ENCODE measurements at places on chromosomes 5 and 9.

GRCh38 chr9:107982001-107982400 is 492.4 kb upstream of the KLF4 start:
- DNase-seq, result no peak

GRCh38 chr5:87300744-87301143 is 33.1 kb downstream of the RASA1 start:
- DNase-seq, result peak; percentile 69

DNA sequence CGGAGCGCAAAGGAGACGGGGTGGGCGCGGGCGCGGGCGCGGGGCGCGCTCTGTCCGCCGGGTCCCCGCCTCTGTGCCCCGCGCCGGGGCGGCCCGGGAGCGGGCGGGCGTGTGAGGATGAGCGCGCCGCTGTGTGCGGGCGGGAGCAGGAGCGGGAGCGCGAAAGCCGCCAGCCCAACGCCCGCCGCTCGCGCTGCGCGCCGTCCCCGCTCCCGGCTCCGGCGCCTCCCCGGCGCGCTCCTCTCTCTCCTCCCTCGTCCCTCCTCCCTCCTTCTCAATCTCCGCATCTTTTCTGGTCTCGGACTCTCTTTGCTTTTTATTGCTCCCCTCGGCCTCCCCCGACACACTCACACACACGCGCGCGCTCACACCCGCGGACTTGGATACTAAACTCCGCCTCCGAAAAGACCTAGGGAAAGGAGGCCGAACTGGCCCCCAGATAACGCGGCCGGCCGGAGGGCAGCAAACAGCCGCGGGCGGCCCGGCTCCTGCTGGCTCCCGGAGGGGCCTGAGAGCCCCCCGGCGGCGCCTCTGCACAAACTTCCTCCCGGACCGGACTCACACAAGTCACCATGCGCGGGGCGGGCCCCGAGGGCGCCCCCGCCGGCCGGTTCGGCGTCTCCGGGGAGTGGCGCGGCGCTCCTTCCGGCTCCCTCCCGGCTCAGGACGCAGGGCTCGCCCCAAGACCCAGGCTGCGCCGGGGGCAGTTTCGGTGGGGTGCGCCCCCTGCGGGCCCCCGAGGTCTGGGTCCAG is at the start of gene FIBCD1:
FIBCD1 (minus strand) TSS at position 596 of the 753 bp plus-strand sequence. CDS start 640 bp downstream, outside the sequence.
- DNase-seq, result peak; percentile 66

- no peak for DNase-seq
Measured at GRCh38 chr5:1374030-1374678, 29.3 kb upstream of the CLPTM1L start.

DNA sequence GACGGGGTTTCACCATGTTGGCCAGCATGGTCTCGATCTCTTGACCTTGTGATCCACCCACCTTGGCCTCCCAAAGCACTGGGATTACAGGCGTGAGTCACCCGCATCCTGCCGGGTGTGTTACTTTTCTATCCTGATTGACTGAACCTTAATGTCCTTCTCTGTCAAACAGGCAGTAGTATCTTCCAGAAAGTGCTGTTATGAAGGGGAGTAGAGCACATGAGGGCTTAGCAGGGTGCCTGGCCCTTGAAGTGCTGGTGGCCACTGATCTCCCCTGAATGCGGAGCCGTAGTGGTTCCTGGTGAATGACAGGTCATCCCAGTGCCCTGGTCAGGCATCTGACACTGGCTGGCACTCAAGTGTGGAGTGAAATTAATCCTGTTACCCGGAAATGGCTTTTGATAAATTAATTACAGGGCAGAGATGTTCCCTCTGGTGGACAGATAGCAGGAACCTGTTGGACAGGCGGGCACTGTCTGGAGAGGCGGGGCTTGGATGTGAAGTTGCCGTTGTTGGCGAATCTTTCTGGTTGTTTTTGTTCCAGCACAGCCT is 28.4 kb downstream of the PRRC2B start:
- peak; percentile 40 for DNase-seq

DNA sequence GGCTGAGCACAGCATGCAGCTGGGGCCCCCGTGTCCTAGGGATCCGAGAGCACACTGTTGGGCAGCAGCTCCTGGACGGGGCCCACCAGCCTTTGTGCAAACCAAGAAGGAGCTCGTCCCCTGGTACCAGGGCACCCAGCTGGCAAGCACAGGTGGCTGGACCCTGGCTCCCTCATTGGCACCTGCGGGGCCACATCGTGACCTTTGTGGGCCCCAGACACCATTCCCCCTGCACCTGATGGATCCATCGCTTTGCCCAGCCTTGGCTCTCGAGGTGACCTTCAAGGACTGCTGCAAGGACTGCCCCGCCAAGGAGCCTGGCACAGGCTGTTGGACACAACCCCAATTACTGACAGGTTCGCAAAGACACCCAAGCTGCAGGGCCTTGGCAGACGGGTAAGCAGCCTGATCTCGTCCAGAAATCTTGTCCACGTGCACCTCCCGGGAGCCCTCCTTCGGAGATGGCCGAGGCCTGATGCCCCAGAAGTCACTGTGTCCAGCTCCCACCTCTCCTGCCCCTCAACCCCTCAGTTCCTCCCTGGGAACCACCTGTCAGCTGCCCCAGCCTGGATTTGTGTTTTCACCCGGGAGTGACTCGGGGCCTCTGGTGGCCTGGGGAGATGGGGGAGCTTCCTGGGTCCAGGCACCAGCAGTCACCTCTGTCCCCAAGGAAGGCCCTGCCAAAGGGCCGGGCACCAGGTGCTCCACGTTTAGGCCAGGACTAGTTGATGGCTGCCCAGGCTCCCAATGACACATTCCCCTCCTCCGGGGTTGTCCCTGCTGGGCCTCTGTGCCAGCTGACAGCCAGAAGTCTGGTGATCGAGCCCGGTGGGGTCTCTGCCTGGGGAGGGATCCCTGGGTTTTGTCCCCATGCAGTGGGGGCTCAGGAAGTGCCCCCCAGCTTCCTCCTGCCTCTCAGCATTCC is 137.1 kb upstream of the PPP1R26 start:
- no peak for DNase-seq

GRCh38 chr5:107806271-107806670 is 135.5 kb upstream of the EFNA5 start:
- no peak for DNase-seq

- DNase-seq, result no peak
Measured at GRCh38 chr9:94713436-94714215, 12.9 kb upstream of the AOPEP start.

DNA sequence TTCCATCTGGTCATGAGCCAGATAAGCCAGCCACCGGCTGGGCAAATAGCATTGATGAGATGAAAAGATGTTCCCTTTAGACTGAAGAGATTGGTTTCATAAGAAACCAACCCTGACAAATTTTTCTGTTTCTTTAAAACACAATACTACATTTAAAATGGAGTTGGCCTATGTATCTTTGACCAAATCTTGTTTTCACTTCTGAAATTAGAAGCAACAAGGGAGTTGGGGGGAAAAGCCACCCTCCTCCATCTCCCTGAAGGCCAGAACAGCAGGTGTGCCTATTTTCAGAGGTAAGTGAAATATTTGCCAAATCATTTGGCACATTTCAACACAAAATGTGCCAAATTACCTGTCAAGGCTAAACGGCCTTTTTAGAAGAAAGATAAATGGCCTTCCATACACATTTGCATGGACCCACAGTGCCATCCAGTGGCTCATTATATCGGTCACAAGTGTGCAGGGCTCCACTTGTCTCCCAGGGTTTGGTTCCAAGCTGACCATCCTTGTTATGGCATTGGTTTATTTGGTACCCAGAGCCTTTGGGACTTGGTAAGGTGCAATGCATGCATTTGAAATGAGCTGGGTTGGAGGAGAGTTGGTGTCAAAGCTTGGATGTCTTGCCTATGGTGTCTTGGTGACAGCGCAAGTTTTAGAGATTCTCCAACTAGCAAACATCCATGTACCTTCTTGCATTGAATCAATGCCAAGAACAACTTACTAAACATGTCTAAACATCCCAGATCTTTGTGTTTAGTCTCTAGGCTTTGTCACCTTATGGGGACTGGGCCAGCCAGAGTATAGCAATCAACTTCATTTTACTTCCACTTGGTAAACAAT is 372.0 kb upstream of the KIF2A start:
- peak; percentile 70 for DNase-seq

DNA sequence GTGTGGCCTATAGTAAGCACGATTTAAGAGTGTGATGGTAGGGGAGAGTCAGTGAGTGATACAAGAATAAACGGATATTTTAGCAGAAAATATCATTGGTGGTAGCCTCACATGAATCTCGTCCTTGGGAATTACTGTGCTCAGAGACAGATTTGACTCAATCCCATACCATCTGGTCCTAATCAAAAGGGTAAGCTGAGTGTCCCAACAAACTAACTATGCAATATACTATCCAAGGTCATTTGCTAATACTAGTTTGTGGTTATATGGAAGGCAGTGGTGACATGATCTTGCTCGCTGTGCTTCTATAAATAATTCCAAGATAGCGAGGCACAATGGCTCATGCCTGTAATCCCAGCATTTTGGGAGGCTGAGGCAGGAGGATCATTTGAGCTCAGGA is 103.2 kb downstream of the TRPM6 start:
- DNase-seq, result no peak

DNA sequence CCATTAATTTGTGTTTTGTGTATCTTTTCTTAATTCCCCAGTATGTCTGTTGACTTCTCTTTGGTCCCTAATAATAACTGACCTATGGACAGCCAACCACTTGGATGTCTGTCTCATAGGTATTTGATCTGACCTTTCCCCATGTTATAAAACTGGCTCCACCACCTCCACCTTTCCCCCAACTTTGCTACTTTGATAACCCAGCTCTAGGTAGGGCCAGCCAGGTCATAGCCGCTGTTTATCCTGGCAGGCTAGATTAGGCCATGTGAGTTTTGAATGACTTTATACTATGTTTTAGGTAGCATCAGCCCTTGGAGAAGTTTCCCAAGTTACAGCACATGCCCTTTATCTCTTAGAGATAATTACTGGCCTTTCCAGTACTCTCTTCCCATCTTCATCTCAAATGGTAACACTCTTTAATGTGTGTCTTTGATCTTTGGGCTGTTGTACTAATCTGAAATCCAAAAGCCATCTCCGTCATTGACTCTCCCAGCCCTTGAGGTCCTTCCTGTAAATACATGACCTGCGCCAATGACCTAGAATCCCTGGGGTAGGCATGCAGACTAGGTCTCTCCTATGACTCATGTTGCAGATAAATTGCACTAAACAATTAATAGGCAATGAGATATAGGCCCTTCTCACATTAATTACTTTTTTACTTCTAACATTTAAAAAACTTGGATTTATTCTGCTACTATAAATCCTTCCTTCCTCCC is 152.6 kb downstream of the CD180 start:
- DNase-seq, result no peak

GRCh38 chr9:79769476-79770275 is 197.9 kb downstream of the TLE4 start:
- no peak for DNase-seq

- peak; percentile 51 for DNase-seq
Measured at GRCh38 chr5:18745988-18746615, 1111.8 kb downstream of the TAF11L14 start.

DNA sequence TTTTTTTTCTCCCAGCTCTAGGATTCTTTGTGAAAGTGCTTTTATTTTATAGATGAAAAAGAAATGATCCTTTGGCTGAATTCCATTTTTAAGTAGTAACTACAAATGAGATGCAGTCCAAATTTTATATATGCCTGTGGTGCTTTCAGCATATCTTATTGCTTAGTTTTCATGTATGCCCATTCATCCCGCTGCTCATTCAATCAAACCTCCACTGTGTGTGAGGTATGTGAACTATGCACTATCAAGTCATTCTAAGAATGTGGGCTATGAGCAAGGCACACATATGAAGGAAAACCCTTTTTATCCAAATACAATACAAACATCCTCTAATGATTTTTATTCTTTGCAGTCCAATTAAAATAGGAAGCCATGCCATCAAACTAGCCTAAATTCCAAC is 1069.1 kb upstream of the DMAC1 start:
- DNase-seq, result no peak

GRCh38 chr5:150502106-150502505 is 5.8 kb upstream of the NDST1 start:
- DNase-seq, result no peak

DNA sequence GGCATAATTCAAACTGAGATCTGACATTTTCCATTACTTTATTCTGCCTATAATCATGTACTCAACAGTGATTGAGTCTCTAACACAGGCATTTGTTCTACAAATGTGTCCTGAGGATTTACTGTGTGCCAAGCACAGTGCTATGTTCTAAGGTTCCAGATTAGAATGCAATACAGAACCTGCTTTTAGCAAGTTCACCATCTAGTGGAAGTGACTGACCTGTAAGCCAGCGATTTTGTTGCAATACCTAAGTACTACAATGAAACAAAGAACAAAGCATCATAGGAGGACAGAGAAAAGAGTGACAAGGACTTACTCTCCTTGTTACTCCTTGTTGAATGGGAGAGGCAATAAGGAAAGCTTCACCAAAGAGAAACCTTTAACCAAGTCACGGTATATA is 348.1 kb downstream of the ELAVL2 start:
- DNase-seq, result no peak

DNA sequence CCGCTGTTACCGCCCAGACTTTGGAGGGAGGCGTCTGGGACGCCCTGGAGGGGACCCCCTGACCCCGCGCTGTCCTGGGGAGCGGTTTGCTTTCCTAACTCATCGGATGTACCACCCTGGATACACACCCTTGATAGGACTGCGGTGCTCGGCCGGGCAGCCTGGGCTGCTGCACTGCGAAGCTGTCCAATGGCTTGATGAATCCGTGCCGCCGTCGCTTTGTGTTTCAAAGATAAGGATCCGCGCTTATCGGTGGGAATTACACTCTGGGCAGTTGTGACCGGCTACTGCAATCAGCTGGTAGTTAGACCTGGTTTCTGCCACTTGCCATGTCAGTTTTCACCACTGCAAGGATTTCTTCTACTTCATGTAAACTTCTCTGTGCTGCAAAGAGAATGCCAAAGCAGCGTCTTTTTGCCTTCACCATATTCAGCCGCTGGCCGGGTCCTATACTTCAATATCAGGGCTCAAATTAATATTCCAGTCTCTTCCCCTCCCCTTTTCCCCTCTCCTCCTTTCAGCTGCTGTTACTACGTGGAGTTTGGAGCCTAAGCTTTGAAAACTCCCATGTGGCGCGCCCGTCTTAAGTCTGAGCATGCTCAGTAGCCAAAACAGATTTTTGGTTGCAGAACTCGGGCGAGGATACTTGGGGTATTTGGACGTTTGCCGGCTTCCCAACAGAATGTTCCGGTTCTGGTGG is 727 bp downstream of the SMAD5 start:
- DNase-seq, result peak; percentile 45

GRCh38 chr5:55438998-55439397 is 95.8 kb downstream of the PLPP1 start:
- no peak for DNase-seq

GRCh38 chr9:79858508-79858907 is 286.7 kb downstream of the TLE4 start:
- peak; percentile 0 for DNase-seq

GRCh38 chr5:53545744-53546143 is 14.7 kb upstream of the NDUFS4 start:
- no peak for DNase-seq

GRCh38 chr9:78371981-78372380 is 75.1 kb downstream of the PSAT1 start:
- no peak for DNase-seq

GRCh38 chr9:757246-757881 is 84.1 kb upstream of the DMRT1 start:
- peak; percentile 28 for DNase-seq

- no peak for DNase-seq
Measured at GRCh38 chr5:131112424-131112823, 52.6 kb downstream of the HINT1 start.

Data from Calu3 (cell line).